ENCODE measurements at places on chromosomes 3 and 15. TPM values are rescaled to one million over a fixed set of nuclear protein-coding genes. Genes with fewer than 3 reads are reported as not detected.

- DNase-seq, result no peak
Observed at GRCh38 chr3:168707900-168708299, 612.2 kb upstream of the GOLIM4 start.

DNA sequence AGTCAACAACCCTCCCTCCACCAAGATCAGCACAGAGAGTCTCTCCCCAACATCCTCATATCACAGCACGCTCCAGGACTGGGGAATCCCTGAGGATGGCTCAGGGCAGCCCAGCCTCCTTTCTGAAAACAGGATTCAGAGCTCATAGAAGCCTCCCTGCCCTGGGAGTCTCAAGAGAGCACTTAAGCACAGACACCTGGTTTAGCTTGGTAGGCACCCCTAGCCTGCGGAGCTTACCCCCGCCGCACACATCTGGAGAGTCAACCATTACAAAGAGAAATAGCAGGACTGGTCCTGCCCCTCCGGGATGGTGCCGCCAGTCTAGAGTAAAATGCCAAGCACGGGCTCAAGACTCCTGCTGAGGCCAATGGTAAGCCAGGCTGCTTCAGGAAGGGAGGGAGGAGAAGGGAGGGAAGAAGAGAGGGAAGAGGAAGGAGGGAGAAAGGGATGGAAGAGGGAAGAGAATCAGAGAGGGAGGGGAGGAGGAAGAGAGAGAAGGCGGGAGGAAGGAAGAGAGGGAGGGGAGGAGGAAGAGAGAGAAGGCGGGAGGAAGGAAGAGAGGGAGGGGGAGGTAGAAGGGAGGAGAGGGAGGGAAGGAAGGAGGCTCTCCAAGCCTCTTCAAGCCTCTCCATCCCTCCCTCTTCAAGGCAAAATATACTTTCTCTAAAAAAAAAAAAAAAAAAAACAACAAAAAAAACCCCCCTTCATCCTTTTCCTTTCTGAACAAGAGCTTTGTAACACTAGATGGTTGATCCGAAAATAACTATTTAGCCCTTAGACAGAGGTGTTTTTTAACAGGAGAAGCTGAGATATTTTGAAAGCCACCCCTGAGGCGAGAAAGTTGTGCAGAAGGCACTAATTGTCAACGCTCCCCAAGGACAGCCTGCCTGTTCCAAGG is 278.6 kb upstream of the TLE3 start:
- no peak for DNase-seq

- no peak for DNase-seq
Observed at GRCh38 chr3:190671658-190672057, 157.8 kb downstream of the IL1RAP start.

GRCh38 chr15:70048578-70049514 is 48.9 kb downstream of the TLE3 start:
- DNase-seq, result no peak

- DNase-seq, result no peak
Observed at GRCh38 chr15:73994912-73995622, 551 bp downstream of the PML start.

GRCh38 chr3:161082063-161082462 is 23.1 kb downstream of the B3GALNT1 start:
- no peak for DNase-seq

DNA sequence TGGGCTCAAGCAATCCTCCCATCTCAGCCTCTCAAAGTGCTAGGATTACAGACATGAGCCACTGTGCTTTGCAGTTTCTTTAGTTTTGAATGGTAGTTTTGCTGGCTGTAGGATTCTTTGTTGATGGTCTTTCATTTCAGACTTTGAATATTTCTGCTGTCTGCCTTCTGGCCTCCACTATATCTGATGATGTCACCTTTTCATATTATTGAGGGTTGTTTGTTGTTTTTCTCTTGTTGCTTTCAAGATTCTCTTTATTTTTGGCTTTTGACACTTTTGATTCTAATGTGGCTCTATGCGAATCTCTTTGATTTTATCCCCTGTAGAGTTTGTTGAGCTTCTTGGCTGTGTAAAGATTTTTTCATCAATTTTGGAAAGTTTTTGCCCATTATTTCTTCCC is 79.0 kb upstream of the MANF start:
- no peak for DNase-seq

GRCh38 chr3:153970741-153971347 is 150.3 kb upstream of the ARHGEF26 start:
- DNase-seq, result no peak

ZCWPW2 gene
- total RNA-seq, result not detected

All from body of pancreas (tissue), 4 donors.